Endothelial cell of umbilical vein (primary cell): ENCODE measurements at places on chromosomes 1 and 21. TPM values are rescaled to one million over a fixed set of nuclear protein-coding genes. Genes with fewer than 3 reads are reported as not detected.

- no peaks in the 10 kb centered on the region for H3K36me3 ChIP-seq
- DNase-seq: peak; percentile 71
- no peaks in the 10 kb centered on the region for H3K27me3 ChIP-seq
- H3K4me3 ChIP-seq: no peak overlapping the region
Observed at GRCh38 chr21:43338951-43339350, 88.0 kb downstream of the SIK1 start.

DNA sequence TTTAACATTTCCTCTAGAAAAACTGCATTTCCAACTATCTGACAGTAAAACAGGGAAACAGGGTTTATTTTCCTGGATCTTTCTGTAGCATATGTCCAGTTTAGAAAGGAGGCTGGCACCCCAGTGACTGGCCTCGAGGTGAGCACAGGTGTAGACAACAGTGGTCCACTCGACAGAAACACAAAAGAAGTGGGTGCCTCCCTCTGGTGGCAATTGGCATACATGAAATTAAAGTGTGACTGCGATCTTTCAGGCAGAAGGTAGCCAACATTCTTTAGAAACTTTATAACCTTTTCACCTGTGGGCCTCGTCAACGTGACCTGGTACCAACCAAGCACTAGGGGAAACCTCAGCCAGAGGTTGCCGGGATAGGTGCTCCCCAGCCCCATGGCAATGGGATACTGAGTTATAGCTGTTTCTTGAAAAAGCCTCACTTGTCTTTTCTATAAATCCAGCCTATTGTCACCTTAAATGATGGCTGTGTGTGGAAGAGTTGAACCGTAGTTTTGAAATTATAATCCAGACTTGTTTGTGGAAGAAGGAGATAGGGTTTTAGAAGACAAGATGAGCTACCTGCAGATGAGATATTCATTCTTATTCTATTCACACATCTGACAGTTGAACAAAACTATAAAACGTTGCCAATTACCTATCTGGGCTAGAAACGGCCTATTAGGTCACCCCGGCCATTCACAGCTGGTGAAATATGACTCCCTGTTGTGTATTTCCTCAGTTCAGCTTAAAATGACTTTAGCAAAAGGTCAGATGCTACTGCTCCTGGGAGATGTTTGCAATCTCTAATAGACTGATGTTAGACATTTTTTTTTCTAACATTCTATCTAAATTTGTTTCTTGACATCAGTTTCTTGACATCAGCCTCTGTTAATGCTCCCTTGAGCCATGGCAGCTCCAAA lies 44.3 kb downstream of the PCP4 start:
- no peak for DNase-seq
- no peaks in the 10 kb centered on the region for H3K4me1 ChIP-seq
- H3K27me3 ChIP-seq: no peaks in the 10 kb centered on the region
- H3K27ac ChIP-seq: no peak overlapping the region
- no peak overlapping the region for H3K4me3 ChIP-seq

GRCh38 chr1:194279975-194280374 lies 1093.6 kb upstream of the B3GALT2 start:
- no peak for DNase-seq
- no peaks in the 10 kb centered on the region for H3K27me3 ChIP-seq
- no peaks in the 10 kb centered on the region for H3K36me3 ChIP-seq
- no peak overlapping the region for H3K27ac ChIP-seq
- no peak overlapping the region for H3K4me3 ChIP-seq

GRCh38 chr1:9368356-9368755 lies 75.7 kb downstream of the SPSB1 start:
- H3K27ac ChIP-seq: no peak overlapping the region
- no peaks in the 10 kb centered on the region for H3K27me3 ChIP-seq
- peaks cover 6% of the 10 kb centered on the region for H3K36me3 ChIP-seq

The HAO2 gene
- not detected in 2 replicates for polyA plus RNA-seq

DNA sequence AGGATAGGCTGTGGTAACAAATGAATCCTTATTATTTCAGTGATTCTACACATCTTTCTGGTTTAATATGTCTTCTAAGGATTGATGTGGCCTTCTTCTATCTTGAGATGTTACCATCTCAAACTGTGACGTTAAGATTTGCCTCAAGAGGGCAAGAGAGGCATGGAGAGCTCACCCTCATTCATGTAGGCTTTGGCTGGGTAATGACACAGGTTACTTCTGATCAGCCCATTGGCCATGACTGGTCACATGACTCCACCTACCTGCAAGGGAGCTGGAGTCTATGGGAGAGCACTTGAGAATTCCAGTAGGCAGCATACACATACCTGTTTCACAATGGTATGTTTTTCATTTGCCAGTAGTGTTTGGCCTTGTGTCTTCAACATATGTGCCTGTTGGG lies 30.0 kb downstream of the CACHD1 start:
- no peaks in the 10 kb centered on the region for H3K27me3 ChIP-seq
- no peak for DNase-seq
- no peak overlapping the region for H3K4me3 ChIP-seq
- peaks cover 26% of the 10 kb centered on the region for H3K4me1 ChIP-seq
- H3K36me3 ChIP-seq: no peaks in the 10 kb centered on the region

DNA sequence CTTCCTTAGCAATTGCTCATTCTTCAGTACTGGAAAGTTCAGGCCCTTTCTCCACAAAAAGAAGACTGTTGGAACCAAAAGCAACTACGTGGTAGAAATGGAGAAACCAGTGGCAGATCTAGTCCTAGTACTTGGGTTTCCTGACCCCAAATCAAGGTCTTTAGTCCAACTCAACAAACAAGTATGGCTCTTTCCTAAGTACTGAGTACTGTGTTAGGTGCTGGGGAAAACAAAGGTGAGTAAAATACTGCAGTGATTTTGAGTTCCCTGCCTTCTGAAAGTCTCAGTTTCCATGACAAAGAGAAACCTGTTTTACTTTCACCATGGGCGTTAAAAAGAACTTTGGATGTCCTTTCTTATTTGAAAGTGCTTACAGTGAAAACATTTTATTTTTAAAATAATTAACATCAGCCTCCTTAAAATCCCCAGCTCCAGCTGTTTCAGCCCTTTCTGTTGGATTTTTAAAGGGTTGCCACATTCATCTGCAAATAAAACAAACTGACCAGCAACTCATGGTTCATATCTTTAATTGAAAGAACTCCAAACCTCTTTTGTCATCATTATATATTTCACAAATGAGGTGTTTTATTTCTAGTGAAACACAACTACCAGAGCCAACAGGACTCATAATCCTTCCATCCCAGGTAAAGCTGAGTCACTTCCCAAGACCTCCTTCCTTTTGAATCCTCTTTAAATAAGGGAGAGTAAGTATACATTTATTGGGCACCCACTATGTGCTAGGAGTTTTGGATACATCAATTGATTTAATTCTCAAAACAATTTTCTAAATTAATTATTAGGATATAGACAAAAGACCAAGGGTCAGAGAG lies 35.4 kb downstream of the PLPP3 start:
- H3K36me3 ChIP-seq: no peaks in the 10 kb centered on the region
- H3K4me1 ChIP-seq: no peaks in the 10 kb centered on the region
- H3K27ac ChIP-seq: no peak overlapping the region
- no peak overlapping the region for H3K4me3 ChIP-seq

The UTS2 gene
- polyA plus RNA-seq: not detected in 2 replicates

- no peak overlapping the region for H3K4me3 ChIP-seq
- peak; percentile 36 for DNase-seq
- no peaks in the 10 kb centered on the region for H3K36me3 ChIP-seq
- no peaks in the 10 kb centered on the region for H3K4me1 ChIP-seq
- no peaks in the 10 kb centered on the region for H3K27me3 ChIP-seq
- H3K27ac ChIP-seq: no peak overlapping the region
Observed at GRCh38 chr1:17274186-17275170, 25.6 kb downstream of the PADI3 start.

The MROH7 gene
- 0.06 and 0.08 TPM in 2 replicates for polyA plus RNA-seq
